ENCODE measurements at places on chromosomes 16 and 17.

DNA sequence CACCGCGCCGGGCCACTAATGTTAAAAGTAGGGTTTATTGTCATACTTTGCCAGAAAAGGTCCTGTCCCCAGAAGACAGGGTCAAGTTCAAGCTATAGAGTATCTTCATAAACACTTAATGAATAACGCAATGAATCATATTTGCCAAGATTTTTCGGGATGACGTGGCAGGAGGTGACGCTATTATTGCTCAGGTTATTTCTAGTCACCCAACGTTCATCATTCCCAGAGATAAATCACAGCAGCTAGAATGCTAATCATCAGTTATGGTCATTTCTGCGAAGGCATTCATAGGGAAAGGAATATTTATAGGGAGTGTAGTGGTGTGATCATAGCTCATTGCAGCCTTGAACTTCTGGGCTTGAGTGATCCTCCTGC, 2.0 kb downstream of the TMC5 start:
- no peak for DNase-seq

DNA sequence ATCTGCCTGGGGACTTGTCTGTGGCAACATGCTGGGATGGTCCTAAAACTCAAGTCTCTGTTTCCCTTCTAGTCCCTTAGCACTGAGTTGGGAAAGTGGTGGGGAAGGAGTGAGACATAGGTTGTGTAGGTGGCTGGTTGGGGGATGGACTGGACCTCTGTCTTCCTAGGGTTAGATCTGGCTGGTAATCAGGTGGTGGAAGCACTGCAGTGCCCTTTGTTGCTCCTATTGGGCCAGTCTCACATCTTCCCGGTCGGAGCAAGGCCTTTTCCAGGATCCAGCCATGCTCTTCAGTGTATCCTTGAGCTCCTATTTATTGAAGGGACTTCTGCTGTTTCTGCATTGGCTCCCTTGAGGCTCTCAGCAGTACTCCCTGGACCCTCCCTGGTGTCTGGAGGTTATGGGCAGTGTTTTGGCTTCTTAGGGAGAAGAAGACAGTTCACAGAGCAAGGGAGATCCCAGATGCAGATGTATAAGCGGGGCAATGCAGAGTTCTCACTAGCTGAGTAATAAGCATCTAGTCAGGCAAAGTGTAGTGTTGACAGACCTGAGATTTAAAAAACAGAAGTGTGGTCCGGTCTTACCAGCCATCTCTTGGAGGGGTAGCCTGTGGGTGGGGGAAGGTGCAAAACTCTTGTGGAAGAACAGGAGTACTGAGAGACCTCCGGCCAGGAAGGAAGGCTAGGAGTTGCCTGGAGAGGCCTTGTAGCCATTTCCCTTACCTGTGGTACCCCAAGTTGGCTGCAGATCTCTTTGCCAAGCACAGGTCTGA, 1.3 kb upstream of the NUTF2 start:
- no peak for DNase-seq

GRCh38 chr16:80027007-80027965, 426.7 kb upstream of the MAF start:
- DNase-seq = peak; percentile 12

GRCh38 chr17:60006160-60006559, 41.6 kb upstream of the RNFT1 start:
- no peak for DNase-seq

- no peak for DNase-seq
Measured at GRCh38 chr16:53053967-53054669, 673 bp upstream of the CHD9 start.

DNA sequence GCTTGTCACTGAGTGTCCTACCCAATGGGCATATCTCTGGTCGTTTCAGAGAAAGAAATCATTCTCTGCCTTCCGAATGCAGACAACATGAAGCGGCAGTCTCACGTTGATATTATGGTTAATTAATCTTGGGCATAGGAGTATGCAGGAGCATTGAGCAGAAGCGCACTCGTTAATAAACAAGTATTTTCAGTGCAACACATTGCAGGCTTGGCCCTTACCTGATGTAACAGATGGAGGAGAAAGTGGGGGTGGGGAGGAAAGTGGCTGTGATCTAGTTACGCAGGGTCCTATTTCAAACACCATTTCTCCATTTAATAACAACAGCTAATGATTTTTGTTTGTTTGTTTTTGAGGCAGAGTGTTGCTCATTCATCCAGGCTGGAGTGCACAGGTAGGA, 414.0 kb upstream of the RBFOX1 start:
- no peak for DNase-seq

GRCh38 chr16:18827890-18828289, 26.5 kb upstream of the ARL6IP1 start:
- DNase-seq = no peak

DNA sequence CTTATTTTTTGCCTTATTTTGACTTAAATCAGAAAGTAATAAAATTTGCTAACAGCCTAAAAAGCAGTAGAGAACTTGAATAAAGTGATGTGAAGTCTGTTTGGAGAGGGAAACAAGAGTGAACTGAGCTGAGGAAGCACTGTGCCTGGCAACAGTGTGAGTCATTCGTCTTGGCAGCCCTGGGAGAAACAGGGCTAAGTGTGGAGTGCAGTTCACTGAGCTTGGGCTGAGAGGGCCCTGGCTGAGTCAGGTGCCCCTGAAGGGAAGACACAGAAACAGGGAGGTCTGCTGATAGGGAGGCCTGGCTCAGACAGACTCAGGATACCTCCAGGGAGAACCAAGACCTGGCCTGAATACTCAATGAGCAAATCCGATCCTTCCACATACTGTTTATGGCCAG, 132.1 kb downstream of the HS3ST4 start:
- DNase-seq = no peak

GRCh38 chr17:82678265-82678891, 20.1 kb downstream of the RAB40B start:
- DNase-seq = no peak

- DNase-seq = no peak
Measured at GRCh38 chr17:12789481-12790248, at the start of gene ARHGAP44. Gene ARHGAP44, plus strand, starts transcription at chr17:12789498. Its CDS starts 341 bp downstream, at chr17:12789839.

DNA sequence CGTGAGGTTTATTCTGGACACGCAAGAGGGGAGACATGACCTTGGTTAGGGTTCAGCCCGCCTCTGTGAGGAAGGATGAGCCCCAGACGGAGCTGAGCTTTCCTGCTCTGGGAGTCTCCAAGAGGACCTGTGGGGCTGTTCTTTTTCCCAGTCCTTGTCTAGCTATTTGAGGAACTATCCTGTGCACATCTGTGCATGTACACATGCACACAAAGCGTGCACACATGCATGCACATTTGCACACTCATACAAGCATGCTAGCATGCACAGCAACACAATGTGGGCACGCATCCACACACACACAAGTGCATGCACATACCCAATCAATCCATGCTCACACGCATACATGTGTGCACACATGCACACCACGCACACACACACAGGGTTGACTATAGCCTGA, 40.4 kb downstream of the ABCC6 start:
- no peak for DNase-seq

DNA sequence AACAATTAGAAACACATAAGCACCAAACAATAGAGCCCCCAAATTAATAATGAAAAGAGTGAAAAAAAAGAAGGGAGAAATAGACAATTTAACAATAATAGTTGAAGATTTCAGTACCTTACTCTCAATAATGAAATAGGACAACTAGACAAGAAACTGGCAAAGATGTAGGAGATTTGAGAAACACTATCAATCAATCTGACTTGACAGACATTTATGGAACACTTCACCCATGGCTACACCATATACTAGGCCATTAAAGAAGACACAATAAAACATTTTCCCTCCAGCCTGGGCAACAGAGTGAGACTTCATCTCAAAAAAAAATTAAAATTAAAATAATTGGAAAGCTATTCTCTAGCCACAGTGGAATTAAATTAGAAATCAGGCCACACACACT, 5.0 kb upstream of the DUS1L start:
- DNase-seq = no peak

- no peak for DNase-seq
Measured at GRCh38 chr16:89406277-89406888, 84.0 kb downstream of the ANKRD11 start.

GRCh38 chr17:63961355-63962212, 11.1 kb downstream of the SCN4A start:
- no peak for DNase-seq

- no peak for DNase-seq
Measured at GRCh38 chr17:46819906-46820351, 1.4 kb upstream of the WNT3 start.

- DNase-seq = no peak
Measured at GRCh38 chr16:8510160-8510559, 80.2 kb downstream of the TMEM114 start.

- no peak for DNase-seq
Measured at GRCh38 chr16:71504901-71505300, 15.8 kb upstream of the ZNF19 start.

- DNase-seq = no peak
Measured at GRCh38 chr17:81422776-81423697, 27.8 kb downstream of the BAHCC1 start.

DNA sequence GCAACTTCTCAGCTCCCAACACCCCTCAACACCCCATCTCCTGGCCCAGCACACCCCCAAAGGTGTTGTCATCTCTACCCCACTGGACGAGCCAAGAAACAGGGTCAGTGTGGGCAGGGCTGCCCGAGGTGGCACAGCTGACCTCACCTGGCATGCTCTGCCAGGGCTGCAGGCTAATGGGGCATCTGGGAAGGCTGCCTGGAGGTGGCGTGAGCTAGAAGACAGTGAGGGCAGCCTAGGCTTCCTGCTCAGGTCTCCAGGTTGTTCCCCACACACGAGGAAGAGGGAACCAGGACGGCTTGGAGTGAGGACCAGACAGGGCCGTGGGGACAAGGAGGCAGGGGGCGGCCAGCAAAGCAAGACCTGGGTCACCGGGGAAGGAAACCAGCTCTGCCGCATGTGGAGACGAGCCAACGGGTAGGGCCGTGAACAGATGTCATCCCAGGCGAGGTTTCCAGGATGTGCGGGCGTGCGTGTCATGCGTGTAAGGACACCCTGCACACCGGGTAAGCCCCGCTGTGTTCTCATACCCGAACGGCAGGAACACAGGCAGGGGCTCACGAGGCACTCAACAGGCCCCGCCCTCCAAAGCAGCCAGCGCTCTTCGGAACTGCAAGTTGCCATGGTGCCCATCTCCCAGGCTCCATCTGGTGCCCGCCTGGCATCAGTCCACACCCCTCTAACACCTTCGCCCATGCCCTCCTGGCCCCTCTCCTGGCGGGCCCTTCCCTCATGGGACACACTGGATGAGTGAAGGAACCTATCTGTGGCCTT, 29.6 kb upstream of the PVALEF start:
- DNase-seq = no peak

GRCh38 chr17:77698903-77699623, 259.4 kb upstream of the TNRC6C start:
- no peak for DNase-seq

DNA sequence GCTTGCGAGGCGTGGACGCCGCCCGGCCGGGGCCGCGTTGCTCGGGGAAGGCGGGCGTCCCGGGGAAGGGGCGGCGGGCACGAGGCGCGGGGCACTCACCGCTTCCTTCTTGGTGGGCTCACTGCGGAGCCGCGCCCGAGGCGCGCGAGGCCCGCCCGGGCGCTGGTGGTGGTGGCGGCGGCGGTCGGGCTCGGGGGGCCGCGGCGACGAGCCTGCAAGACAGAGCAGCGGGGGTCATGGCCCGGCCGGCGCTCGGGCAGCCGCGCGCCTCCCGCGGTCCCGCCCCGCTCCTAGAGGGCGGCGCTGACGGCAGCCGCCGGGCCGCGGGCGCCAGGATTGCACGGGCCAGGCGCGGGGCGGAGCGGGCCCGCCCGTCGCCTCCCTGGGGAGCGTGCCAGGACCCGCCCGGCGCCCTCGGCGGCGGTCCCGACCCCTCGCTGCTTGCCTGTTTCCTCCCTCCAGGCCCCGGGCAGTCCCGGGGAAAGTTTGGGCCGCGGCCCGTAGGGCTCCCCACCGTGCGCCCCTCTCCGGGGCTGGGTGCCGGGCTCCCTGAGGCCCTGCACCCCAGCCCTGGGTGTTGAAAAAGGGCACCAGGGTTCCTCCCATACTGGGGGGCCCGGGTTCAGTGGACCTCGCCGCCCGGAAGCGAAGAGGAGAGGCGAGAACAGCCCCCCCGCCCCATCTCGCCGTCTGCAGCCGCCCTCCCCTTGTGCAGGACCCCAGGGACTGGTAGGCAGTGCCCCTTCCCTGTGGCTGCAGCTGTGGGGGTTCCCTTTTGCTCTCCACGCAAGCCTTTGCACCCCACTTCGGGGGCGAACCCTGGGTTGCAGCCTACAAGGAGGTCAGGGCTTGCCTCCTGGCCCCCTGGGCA, at the start of gene C16orf74:
TSS of gene C16orf74 (minus strand) at position 270 of the 871 bp plus-strand sequence. CDS start 15,879 bp downstream, outside the sequence.
- DNase-seq = no peak

GRCh38 chr16:27582883-27583282, 32.9 kb downstream of the KATNIP start:
- DNase-seq = no peak

DNA sequence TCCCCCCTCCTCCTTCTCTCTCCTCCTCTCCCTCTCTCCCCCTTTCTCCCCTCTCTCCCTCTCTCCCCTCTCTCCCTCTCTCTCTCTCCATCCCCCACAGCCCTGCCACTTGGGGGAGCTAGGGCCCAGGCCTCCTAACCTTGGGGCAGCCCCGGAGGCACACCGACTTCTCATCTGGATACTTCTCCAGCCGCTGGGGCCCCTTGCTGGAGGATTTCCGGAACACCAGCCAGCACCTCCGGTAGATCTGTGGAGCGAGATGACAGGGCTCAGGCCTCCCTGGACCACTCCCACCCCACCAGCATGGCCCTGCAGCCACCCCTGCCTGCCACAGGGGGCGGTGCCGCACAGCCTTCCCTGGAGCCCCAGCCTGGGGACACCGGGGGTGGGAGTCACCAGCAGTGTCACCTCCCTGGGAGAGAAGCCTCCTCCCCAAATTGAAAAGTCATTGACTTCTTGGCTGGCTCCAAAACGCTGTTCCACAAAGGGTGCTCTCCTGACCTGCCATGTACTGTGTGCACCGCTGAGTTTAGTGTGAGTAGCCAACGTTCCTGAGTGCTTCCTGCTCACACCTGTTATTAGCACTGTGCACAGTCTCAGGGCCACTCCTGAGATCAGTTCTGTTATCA, 10.5 kb downstream of the DOK4 start:
- peak; percentile 72 for DNase-seq

DNA sequence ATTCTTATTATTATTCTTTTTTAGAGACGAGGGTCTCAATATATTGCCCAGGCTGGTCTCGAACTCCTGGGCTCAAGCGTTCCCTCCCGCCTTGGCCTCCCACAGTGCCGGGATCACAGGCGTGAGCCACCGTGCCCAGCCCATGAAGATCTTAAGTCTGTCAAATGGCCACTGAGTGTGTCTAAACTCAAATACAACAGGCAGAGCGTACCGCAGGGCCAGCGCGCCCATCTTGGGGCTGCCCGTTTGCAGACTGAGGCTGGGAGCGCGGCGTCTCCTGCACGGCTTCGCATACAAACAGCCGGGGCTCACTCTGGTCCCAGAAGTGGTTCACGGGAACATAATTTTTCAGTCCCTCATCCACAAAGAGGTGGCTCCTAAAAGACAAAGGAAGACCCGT, 30.3 kb downstream of the TMEM204 start:
- no peak for DNase-seq

GRCh38 chr16:15993946-15994665, 44.7 kb downstream of the ABCC1 start:
- no peak for DNase-seq

DNA sequence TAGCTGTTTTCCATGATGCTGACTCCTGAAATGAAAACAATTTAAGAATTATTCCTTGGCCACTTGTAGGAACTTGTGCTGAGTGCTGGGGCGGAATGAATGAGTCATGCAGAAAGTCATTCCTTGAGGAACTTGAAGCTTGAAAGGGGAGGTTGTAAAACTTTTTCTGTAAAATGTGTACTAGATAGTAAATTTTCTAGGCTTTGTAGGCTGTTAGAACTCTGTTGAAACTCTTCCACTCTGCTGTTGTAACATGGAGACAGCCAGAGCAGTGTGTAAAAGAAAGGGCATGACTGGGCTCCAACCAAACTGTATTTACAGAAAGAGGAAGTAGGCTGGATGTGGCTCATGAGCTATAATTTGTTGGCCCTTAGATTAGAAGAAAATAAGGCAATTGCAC, 46.1 kb downstream of the ABCA8 start:
- DNase-seq = no peak

All from activated T-helper 1 cell treated with anti-CD3 and anti-CD28 coated beads, Interleukin-2, amount 50 U/mL, for 16 hours (primary cell).